Esophagus muscularis mucosa (tissue), 4 donors: ENCODE measurements at places on chromosomes 4 and X. TPM values are rescaled to one million over a fixed set of nuclear protein-coding genes. Genes with fewer than 3 reads are reported as not detected.

IBSP gene
- total RNA-seq: not detected

TLR6 gene
- total RNA-seq: 1.7 TPM

KLF3 gene
- 30.8 TPM for total RNA-seq

GUCY1B1 gene
- 49.5 TPM for total RNA-seq

- no peak for DNase-seq
These were observed 20.6 kb downstream of the DCHS2 start for GRCh38 chr4:154471032-154471431.

- DNase-seq: no peak
These were observed 61.9 kb upstream of the TCEAL2 start for GRCh38 chrX:102063445-102064074.

PNMA5 gene
- total RNA-seq: not detected

- DNase-seq: no peak
These were observed 3.8 kb upstream of the CENPC start for GRCh38 chr4:67549123-67549522.

DRD5 gene
- not detected for total RNA-seq

DNA sequence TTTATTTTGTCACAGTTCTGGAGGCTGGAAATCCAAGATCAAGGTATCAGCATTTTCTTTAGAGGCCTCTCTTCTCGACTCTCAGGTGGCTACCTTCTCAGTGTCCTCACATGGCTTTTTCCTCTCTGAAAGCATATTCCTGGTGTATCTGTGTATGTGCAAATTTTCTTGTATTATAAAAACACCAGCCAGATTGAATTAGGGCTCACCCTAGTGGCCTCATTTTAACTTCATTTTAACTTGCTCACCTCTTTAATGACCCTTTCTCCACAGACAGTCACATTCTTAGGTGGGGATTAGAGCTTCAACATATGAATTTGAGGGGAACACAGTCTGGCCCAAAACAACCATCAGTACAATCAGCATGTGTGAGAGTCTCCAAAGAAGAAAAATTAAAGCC, 542.4 kb upstream of the FAM241A start:
- no peak for DNase-seq

DNA sequence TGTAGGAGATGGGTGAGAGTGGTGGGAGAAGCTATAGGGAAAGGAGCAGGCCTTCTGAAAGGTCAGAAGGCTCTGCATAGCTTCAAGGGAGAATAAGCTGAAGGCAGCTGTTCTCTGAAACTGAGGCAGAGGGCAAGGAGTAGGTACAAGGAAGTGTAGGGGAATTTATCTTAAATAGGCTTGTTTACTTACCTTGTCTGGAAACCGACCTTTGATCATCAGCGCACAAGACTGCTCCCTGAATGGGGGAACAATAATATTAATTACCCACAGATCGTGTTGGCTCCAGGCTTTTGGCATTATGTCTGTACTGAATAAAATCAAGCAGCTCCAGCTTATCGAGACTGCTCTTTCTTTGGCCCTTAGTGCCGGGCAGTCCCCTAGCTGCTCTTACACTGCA, 175.5 kb upstream of the MAGEB16 start:
- no peak for DNase-seq

GRCh38 chr4:2372488-2373030, 45.9 kb downstream of the ZFYVE28 start:
- no peak for DNase-seq

DNA sequence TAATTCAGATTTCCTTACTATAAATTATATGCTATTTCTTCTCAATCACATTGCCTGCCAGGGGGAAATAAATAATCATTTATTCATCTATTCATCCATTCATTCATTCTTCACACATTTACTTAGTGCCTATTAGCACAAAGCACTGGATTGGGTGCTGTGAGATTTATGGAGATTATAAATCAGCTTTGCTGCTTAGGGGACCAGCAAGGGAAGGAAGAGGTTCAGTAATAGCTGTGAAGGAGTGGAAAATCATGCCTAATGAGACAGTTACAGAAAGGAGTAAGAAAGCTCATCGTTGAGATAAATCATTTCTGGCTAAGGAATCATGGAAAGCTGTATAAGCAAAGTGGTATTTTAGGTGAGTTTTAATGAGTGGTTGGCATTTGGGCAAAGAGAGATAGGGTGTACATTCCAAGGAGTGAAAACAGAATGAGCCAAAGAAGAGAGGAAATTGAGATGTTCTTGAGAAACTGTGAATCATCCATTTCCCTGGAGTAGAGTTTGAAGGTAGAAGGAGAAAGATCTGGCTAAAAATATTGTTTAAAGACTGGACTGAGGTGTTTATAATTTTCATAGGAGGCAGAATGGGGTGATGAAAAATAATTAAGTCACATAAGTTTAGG, 9.6 kb downstream of the ARSJ start:
- DNase-seq: no peak

GRCh38 chr4:141124224-141124623, 9.0 kb downstream of the RNF150 start:
- DNase-seq: no peak

GRCh38 chrX:49079489-49080428, at the start of gene WDR45:
TSS of gene WDR45 (minus strand) at chrX:49079887. CDS start at chrX:49078095, 1,792 bp downstream.
- DNase-seq: peak; percentile 92

DNA sequence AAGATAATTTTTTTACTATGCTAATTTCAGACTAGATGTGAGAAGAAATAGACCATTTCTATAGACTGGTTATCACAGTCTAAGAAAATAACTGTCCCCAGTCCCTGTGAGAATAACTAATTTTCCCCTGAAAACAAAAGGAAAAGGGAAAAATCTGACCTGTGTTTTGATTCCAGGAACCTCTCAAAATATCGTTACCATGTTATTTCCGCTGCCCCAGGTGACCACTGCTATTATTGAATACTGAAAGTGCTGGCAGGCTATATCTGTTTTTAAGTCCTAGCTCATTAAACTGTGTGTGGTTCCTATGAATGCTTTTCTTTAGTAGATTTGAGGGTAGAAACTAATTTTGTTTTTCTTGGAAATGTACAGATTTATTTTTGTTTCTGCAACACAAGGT, 83.6 kb downstream of the GAB1 start:
- no peak for DNase-seq

TIGD4 gene
- 0.42 TPM for total RNA-seq

CXorf49 gene
- total RNA-seq: not detected
